ENCODE measurements at places on chromosomes 1 and 21.

DNA sequence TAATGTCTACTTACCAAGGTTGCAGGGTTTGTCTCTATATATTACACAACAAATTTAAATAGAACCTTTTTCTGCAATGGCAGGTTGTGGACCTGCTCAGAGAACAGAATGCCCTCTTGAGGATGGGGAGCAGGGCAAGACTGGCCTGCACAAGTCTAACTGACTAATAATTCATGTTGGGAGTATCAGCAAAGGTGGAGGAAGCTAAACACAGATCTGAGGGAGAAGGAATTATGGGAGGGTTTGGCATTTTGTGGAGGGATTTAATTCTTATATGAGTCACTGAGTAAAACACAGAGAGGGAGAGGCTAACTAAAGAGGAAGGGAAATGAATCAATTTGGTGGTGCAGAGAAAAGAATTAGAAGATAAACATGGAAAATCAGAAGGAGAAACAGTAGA, 40.0 kb downstream of the CLDN17 start:
- DNase-seq: no peak

DNA sequence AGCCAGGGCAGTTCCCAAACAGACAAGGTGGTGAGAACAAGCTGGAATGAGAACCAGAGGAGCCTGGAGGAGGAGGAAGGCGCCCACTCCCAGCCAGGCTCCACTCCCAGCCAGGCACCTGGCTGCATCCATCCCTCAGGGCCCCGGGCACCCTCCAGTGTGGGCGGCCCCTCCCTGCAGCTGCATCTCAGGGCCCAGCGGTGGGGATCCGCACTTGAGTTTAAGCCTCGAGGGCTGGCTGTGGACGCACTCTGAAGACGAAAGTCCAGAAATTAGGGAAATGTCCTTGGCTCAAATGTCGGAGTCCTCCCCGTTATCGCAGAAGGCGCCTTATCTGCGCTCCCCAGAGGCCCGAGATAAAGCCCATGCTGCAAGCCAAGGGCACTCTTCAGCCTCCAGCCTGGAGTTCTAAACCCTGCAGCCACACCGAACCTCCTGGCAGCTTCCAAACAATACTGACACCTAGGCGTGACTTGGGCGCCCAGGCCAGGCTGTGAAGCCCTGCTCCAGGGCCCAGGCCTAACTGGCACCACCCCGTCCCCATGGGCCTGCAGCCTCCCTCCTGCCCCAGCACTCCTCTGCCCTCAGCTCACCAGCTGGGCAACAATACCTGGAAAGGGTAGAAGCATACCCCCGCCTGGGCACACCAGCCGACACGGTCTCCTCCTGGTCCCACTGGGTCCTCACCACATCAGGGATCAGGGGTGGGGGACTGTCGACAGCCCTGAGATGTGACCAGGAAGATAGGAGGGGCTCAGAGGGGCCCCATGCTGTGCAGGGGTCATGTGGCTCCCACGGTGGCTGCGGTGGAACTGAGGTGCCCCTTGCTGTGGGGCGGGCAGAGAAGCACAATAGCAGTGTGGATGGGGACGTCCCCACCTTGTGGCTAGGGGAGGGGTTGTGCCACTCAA, 184.8 kb upstream of the VAMP3 start:
- DNase-seq: no peak

DNA sequence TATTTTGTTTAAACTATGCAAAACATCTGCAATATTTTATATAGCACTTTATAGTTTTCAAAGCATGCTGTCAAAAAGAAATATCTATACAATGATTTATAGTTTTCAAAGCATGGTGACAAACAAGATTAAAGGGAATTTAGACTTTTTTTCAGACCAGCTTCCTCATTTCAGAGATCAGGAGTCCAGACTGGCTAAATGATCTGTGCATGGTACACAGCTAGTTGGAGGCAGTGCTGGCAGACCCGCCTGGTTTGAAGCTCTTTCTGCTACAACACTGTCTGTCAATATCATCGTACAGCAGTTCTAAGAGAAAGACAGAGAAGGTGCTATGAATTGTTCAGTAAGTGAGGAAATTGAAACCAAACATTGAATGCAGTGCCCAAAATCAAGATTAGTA, 479.0 kb downstream of the PTBP2 start:
- DNase-seq: no peak

DNA sequence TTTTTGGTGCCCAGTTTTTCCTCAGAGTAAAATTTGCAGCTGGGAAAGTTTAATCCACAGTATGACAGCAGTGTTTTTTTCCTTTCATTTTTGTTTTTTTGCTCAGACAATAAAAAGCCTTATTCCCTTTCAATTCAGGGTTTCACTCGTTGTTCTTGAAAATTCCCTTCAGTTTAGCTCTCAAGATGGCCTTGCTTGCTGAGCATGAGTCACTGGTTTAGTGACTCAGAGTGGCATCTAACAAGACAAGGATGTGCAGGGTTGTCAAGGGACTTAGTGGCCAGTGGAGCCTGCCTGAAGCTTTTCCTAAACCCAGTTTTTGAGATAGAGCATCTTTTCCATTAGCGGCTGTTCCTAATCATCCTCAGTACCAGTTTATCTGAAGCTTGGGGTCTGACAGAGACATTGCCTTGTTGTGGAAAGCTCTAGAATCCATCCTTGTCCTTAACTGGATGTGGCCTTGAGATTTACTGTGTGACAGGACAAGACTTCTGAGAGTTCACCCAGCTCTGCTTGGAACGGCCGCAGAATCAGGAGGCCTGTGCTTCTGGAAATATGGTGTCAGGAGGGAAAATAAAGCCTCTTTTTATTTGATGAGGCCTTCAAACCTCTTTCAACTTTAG, 48.4 kb upstream of the DNAJC6 start:
- no peak for DNase-seq

GRCh38 chr1:67536957-67537666, 106.9 kb upstream of the SERBP1 start:
- DNase-seq: no peak

- DNase-seq: no peak
These were observed 584.8 kb downstream of the PLA2G4A start for GRCh38 chr1:187413405-187414169.

DNA sequence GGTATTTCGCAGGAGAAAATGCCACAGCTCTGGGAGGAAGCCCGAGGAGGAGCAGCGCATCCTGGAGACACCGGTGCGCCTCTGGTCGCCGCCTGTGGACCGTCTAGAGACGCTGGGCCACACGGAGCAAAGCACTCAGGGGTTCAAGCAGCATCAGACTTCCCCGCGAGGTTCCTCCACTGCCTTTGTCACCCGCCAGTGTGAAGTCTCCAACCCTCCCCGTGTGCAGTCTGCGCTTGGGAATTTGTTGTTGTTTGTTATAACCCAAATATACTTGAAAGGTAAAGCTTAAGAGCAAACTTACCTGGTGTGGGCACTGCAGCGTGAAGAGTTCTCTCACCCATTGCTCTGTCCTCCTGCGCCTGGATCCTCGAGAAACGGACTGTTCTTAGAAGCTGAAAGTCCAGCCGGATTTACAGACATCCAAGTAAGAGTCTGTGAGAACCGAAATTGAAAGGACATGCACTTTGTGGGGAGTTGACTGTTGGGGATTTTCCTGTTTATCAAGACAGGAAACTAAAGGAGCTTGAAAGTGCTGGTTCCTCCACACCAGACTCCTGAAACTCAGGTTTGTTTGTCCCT, at the start of gene GBP4:
TSS of gene GBP4 (minus strand) at position 452 of the 582 bp plus-strand sequence. CDS start at position 344, 108 bp downstream.
- DNase-seq: peak; percentile 53

GRCh38 chr21:17435565-17436543, 77.0 kb upstream of the CXADR start:
- DNase-seq: no peak

DNA sequence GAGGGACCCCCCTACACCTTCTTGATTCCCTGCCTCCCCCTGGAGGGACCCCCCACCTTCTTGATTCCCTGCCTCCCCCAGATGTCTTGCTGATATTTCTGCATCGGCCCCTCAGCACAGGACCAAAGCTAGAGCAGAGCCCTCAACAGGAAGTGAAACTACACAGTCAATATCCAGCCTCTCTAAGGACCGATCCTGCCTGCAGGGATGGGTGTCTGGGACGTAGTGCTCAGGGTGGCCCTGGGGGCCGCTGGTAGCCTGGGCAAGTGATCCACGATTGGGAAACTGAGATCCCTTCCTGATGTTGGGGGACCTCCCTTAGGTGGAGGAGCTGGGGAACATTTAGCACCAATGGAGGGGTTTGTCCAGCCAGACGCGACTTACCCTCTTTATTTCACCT, 3.9 kb upstream of the LEFTY2 start:
- peak; percentile 61 for DNase-seq

GRCh38 chr21:34965200-34966174, 83.6 kb downstream of the RUNX1 start:
- DNase-seq: no peak

DNA sequence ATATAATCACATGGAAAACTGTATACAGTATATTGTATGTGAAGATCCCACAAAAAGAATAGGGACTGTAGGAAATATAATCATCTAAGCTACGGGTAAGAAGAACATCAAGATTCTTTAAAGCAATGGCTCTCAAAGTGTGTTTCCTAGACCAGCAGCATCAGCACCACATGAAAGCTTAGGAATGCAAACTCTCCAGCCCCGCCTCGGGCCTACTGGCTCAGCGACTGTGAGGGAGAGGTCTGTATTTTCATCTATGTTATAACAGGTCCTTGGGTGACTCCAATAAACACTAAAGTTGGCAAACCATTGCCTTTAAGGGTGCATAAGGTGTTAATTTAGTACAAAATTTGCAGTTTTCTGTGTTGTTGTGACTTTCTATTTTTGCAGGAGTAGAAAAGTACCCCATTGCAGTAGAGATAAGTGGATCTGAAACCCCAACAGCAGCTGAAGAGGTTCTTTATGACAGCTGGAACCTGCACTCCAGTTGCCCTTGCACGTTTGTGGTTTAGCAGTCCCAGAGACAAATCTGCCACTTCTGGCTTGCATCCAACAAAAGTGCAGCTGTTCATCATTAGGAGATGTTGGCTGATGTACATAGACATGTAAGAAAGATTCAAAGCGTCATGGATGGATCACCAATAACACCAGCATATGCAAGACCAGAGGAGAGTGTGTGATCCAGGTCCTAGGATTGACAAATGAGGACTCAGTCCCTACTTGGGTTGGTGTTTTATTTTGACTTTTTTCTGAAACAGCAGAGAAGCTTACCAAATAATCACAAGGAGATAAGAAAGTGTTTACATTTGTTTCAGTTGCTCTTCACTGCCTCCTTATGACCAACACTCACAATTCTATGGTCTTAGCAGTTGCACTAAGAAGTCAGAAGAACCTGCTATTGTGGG, 15.9 kb upstream of the IFNAR1 start:
- DNase-seq: peak; percentile 47

DNA sequence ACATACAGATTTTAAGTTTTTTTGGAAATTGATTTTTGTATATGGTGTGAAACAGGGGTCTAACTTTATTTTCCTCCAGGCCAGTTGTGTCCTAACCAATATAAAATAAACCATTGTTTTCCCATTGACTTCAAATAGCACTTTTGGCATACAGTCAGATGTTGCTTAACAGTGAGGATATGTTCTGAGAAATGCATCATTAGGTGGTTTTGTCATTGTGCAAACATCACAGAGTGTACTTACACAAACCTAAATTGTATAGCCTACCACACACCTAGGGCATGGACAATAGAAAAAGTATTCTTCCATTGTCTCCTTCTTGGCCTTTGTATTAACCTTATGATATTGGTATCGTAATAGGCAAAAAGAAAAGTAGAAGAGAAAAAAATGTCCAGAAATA, 37.4 kb upstream of the DISP1 start:
- no peak for DNase-seq

- DNase-seq: no peak
These were observed at the start of gene SLC27A3 for GRCh38 chr1:153774780-153775457. TSS of gene SLC27A3 (plus strand) at chr1:153775407. CDS start at chr1:153775498, 91 bp downstream.

- peak; percentile 0 for DNase-seq
These were observed 98.3 kb downstream of the DUSP10 start for GRCh38 chr1:221643404-221644144.

GRCh38 chr1:42780176-42780575, 4.6 kb upstream of the TMEM269 start:
- no peak for DNase-seq

GRCh38 chr1:3590139-3590763, 21.1 kb downstream of the MEGF6 start:
- no peak for DNase-seq

GRCh38 chr1:207918581-207918980, 7.7 kb upstream of the CD34 start:
- DNase-seq: no peak

- DNase-seq: peak; percentile 58
These were observed 495 bp downstream of the PI4KB start for GRCh38 chr1:151326619-151327222.

GRCh38 chr1:30525971-30526651, 197.3 kb downstream of the MATN1 start:
- no peak for DNase-seq

GRCh38 chr1:214719207-214719606, 116.2 kb downstream of the CENPF start:
- no peak for DNase-seq

- DNase-seq: no peak
These were observed 19.7 kb upstream of the RIPK4 start for GRCh38 chr21:41786509-41786987.

DNA sequence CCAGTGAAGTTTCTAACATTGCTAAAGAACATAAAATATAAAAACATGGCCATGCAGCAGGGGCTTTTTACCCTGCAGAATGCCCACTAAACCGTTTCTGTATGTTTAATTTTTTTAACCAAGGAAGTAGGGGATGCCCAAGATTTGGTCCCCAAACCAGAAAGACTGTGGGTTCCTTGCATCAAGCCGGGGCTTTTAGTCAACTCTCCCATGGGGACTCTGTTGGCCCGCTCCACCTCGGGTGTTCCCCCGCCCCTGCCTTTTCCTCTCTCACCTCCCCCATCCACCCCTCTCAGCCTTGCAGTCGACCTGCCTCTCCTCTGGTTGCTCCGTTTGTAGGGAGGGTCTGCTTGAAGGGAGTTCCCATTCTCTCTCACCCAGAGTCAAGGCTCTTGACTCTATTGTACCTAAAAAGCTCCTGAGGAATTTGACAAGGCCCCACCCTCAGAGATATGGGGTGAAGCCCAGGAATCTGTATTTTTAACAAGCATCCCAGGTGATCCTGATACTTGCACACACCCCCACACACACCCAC, 117.5 kb downstream of the TOMM20 start:
- peak; percentile 67 for DNase-seq

GRCh38 chr1:205343431-205344065, 13.2 kb downstream of the KLHDC8A start:
- DNase-seq: no peak

DNA sequence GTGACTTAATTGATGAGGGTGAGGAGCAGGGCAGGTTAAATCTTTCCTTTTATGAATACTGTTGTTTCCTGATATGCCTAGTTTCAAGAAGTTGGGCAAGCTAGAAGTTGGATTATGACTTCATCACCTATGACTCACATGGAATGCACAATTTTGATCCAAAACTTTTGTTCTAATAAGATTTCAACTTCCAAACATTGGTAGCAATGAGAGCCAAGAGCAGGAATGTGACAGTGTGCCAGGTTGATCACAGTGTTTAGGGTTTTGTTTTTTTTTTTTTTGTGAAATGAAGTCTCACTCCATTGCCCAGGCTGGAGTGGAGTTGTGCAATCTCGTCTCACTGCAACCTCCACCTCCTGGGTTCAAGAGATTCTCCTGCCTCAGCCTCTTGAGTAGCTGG, 349.4 kb downstream of the DUSP10 start:
- DNase-seq: no peak
